ENCODE measurements at places on chromosomes 7 and 10. TPM values are rescaled to one million over a fixed set of nuclear protein-coding genes. Genes with fewer than 3 reads are reported as not detected.

CALY gene
- polyA plus RNA-seq, result 0.12 TPM

WNT8B gene
- not detected for polyA plus RNA-seq

MMD2 gene
- polyA plus RNA-seq, result not detected

ZNF438 gene
- 3.2 TPM for polyA plus RNA-seq

SPDYE9 gene
- not detected for polyA plus RNA-seq

KNDC1 gene
- 0.39 TPM for polyA plus RNA-seq

OGDHL gene
- 0.16 TPM for polyA plus RNA-seq

DYDC2 gene
- 0.77 TPM for polyA plus RNA-seq
